ENCODE measurements at places on chromosomes 3 and 15.

DNA sequence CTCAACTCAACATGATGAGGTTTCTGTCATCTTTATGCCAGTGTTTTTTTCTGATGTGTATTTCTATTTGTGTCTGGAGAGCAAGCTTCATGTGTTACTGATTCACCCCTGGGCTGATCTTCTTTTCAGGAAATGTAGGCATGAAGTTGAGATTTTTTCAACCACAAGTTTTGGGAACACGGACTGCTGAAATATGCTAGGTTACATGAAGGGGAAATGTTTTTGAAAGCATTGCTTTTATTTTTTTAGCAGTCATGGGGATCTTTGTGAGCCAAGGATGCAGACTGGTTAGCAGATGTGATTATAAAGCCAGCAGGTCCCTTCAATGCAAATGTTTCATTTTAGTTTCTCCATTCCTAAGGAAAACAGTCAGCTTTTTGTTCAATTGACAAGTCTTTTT lies 219.3 kb upstream of the COL8A1 start:
- DNase-seq = no peak

GRCh38 chr3:119580067-119580760 lies 922 bp downstream of the ADPRH start:
- DNase-seq = peak; percentile 44

- no peak for DNase-seq
Observed at GRCh38 chr15:64197425-64197824, 34.6 kb upstream of the PPIB start.

- no peak for DNase-seq
Observed at GRCh38 chr15:73035221-73035620, 17.0 kb upstream of the NEO1 start.

DNA sequence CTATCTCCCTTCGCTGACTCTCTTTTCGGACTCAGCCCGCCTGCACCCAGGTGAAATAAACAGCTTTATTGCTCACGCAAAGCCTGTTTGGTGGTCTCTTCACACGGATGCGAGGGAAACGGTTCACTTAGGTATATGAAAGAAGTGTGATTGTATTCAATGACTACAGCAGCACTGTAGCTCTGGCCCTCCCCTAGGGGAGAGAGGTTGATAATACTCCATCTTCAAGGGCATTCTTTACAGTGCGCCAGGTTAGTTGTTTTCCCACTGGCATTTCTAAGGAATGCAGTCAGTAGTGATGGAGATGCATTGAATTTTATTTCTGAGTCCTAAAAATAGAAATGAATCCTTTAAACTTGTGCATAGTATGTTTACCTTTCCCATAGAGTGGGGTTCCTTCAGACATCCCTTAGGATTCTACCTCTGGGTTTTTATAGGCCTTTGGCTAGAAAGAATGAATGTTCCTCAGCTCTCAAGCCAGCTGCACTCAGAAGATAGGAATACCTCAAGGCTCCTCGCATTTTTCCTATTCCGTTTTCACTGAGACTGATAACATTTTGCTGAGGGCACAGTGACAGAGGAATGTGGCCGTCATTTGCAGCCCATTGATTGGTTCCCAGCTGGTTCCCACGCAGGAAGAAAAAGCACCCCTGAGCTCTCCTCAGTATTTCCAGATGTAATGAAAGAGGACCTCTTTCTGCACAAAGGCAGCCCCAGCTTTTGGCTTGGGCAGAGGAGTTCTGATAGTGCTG lies 131.8 kb upstream of the C2CD4B start:
- DNase-seq = no peak

GRCh38 chr3:64336488-64336887 lies 111.2 kb upstream of the PRICKLE2 start:
- DNase-seq = no peak

- DNase-seq = no peak
Observed at GRCh38 chr15:52309154-52309548, 13.5 kb upstream of the MYO5C start.
